Activated CD8-positive, alpha-beta memory T cell treated with anti-CD3 and anti-CD28 coated beads for 48 hours (primary cell): ENCODE measurements at places on chromosomes 2 and 18.

DNA sequence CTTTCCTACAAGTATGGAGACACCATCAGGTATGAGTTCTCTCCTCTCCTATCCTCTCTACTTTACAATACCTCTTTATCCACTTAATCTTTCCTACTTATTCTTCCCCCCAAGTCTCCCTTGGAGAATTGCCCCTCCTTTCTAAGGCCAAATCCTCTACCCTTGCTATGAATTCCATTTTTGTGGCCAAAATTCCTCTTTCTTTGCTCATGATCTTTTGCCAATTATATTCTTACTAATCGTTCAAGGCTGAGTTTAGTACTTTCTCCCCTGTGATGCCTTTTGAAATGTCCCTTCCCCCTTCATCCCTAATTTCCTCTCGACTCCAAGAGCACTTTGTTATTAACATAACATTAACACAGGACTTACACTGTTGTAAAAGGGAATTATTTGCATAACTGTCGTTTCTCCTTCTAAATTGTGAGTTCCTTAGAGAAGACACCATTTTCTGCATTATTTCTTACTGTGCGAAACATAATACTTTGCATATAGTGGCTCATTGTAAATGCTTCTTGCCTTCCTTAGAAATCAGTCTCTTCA, 133.4 kb downstream of the KCTD1 start:
- DNase-seq = no peak

DNA sequence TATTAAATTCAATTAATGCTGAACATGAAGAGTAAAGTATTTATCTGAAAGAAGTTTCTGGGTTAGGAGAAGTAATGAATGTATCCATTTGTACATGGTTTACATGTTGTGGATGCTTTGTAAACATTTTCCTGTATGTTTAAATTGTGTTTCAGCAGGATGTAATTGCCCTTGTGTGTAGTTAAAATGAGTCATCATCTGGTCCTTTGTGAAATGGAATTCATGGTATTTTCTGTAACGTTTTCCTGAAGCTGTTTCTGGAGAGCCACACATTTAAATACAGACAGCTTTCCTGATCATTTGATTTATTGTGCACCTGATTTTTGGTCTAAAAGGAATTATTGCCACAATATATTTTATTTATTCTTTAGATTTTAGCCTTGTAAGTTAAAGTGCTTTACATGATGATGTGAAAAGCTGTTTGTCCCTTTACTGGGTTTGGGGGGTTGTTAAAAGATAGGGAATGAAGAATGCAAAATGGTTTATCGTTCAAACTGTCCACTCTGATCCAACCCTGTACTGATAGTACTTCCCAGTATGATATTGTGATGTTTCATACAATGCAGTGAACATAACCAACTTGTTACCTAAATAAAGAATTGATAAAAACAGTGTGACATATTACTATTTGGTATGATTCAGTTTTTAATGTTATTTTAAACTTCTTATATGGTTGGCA, 41.7 kb upstream of the SLC3A1 start:
- DNase-seq = no peak

- no peak for DNase-seq
Measured at GRCh38 chr2:201618744-201619662, 24.3 kb downstream of the TMEM237 start.

DNA sequence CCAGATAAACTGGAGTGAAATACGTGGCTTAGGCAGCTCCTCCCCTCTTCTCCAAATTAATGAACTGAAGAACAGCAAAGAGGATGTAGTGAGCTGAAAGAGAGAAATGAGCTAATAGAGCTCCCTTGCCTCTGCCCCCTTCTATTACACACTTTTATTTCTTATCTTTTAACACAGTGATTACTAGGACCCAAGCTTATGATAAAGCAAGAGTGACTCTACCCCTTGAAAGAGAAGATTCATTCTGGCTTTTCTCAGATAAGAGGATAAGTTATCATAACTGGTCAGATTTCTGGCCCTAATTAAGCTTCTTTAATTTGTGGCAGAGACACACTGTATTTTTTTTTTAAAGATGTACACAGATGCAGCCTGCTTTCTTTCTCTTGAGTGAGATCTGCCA, 102.2 kb downstream of the MSTN start:
- DNase-seq = no peak

DNA sequence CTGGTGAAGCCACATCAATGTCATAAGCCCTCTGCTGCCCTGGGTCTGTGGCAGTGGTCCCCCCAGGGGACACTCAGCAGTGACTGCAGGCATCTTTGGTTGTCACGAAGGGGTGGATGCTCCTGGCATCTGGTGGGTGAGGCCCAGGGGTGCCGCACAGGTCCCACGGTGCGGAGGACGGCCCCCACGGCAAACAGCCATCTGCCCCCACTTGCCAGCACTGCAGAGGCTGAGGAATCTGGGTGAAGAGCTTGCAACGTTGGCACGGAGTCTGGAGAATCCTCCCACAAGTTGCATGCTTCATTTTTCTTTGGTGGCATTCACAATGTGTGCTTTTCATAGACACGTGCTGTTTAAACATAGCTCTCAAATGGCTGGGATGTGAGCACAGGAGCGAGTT, 105.1 kb upstream of the PXDN start:
- no peak for DNase-seq

GRCh38 chr2:106649306-106649705, 162.1 kb downstream of the CD8B2 start:
- DNase-seq = no peak

GRCh38 chr2:29389686-29390085, 274.5 kb downstream of the CLIP4 start:
- no peak for DNase-seq
